Kidney capillary endothelial cell (primary cell): ENCODE measurements at places on chromosomes 7 and 10.

DNA sequence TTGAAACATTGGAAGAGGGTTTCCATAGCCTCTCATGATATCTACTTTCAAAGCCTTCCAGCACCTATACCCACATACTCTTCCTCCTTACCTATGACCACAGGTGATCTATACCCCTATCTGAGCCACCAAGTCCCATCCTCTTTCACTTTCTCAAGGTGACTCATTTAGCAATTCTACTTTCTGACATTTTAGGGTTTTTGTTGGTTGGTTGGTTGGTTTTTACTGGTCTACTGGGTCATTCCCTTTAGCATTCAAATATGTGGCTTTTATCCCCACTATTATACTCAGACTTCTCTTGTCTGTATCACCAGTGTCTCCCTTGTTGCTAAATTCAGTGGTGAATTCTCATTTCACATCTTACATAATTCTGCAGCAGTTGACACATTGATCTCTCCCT lies 130.4 kb upstream of the STEAP4 start:
- no peak for DNase-seq

DNA sequence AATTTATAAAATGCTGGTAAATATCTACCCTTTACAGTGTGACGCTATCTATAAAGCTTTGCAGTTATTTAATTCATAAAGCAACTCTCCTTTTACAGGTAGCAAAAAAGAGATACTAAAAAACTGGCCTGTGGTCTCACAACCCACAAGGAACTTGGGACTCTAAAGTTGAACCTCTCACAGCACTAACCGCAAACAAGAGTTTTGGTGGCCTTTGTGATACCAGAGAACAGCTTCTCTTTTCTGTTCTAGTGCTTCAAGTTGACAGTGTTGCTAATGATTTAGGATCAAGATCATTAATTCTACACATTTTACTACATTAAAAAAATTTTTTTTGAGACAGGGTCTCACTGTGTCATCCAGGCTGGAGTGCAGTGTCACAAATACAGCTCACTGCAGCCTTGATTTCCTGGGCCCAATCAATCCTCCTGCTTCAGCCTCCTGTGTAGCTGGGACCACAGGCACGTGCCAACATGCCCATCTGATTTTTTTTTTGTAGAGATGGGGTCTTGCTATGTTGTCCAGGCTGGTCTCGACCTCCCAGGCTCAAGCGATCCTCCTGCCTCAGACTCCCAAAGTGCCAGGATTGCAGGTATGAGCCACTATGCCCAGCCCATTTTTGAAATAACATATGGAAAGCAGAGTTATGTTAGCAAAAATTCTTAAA lies 56.0 kb upstream of the ST8SIA6 start:
- DNase-seq, result no peak

GRCh38 chr7:6338551-6339274 lies 66.3 kb upstream of the CYTH3 start:
- no peak for DNase-seq

DNA sequence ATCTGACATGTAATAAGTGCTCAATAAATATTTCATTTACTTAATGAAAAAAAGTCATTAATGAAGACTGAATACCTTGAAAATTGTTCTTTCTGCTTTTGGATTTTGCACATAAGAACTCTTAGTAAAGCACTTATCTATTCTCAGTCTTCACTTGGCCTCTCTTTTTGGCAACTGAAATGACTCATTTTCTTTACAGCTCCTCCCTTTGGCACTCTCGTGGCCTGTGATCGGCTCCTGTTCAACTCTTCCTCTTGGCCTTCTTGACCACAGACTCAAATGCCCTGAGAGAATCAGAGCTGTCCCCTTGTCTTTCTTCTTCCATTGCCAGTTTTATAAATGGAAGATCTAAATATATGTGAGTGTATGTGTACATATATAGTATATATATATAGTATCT lies 54.2 kb downstream of the FOXP2 start:
- DNase-seq, result no peak

GRCh38 chr7:664402-664775 lies 62.1 kb upstream of the DNAAF5 start:
- DNase-seq, result no peak

- DNase-seq, result no peak
Observed at GRCh38 chr7:123977081-123977480, 52.0 kb downstream of the SPAM1 start.

DNA sequence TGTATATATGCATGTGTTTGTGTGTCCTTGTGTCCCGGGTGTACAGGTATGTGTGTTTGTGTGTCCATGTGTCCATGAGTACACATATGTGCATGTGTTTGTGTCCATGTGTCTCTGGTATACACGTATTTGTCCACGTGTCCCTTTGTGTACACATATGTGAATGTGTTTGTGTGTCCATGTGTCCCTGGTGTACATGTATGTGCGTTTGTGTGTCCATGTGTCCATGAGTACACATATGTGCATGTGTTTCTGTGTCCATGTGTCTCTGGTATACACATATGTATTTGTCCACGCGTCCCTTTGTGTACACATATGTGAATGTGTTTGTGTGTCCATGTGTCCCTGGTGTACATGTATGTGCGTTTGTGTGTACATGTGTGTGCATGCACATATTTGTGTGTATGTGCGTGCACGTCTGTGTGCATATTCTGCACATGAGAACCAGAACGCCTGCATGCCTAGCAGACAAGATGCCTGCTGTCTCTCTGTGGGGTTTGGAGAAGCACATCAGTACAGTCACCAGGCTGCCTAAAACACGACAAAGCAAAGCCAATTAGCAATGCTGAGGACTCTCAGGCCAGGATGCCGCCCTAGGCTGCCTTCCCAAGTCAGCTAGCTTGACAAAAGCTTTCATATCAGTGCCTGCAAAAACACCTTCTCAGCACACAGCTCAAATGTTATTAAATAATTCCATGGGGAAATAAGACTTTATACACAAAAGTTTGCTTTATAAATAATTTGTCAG lies 327.8 kb downstream of the PTPRN2 start:
- DNase-seq, result no peak

DNA sequence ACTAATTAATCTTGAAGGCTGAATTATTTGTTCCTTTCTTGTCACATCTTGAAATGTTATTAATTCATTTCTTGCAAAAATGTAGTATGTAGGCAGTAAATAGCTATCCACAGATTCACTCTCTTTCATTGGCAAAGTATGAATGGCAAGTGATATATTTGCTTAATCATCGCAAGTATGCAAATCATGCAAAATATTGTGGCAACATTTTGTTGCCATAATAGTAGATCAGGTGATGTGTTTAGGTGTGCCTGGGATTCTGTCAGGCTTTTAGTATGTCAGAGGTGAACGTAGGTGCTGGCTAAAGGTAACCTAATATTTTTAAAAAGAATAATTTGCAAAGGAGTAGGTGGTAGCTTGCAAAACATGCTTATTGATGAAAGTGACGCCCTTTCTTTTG lies 5.9 kb downstream of the MAP3K8 start:
- no peak for DNase-seq

DNA sequence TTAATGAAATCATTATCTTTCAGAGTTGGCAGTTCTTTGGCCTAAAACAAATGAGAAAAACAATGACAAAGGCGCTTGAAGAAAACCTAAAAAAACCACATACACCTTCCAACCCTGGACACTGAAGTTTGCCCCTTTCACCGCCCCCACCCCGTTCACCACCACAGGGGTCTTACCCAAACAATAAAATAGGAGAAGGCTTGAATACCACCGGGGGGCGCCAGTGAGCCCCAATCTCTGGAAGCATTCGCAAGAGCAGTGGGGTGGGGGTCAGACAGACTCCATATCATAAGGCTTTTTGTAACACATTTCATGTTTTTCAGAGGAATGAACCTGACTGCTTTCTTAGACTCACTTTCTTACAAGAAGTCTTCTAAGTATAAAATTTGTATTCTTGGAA lies 163.6 kb downstream of the PIP4K2A start:
- peak; percentile 30 for DNase-seq

GRCh38 chr10:30284865-30285594 lies 64.0 kb downstream of the MTPAP start:
- no peak for DNase-seq

DNA sequence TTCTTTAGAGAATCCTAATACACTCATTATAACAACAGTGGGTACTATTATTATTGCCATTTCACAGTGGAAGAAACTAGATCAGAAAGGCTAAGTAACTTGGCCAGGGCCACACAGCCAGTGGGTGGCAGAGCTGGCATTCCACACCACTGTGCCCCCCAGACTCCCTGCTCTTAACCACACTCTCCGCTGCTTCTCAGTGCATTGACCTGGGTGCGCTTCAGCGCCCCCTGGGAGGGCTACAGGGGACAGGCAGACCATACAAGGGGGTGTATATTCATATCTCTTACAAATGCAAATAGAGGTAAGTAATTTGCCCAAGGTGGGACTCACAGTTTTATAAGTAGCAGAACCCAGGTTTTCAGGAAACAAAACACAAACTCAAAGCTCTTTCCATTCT lies 77.0 kb upstream of the NMT2 start:
- no peak for DNase-seq

DNA sequence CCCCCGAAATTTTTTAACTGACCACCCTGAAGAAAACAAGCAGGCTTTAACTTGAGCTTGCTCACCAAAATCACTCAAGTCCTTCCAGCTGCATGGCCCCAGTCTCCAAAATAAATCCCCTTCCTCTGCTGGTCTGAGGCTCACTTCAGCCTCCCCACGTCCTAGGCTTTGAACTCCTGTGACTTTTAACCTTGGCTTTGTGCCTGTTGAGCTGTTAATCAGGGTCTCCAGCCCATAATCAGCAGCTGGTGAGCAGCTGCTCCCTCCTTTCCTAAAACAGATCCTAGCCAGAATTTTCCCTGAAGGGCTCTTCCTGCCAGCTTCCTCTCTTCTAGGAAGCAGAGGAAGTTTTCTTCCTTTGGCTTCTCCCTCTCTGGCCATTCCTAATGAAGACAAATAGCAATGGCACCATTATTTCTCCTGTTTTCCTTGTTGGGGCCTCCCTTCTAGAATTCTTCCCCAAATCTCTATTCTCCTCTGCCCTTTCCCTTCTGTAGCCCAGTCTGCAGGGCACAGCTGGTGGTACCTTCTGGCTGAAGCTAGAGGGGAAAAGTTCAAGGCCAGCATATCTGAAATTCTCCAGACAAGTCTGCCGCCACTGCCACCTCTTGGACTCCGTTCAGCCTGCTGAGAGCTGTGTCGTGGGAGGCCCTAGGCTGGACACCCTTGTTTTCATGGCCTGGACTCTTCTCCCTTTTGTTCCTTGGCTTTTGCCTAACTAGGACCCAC lies 152.1 kb downstream of the NOC3L start:
- no peak for DNase-seq

DNA sequence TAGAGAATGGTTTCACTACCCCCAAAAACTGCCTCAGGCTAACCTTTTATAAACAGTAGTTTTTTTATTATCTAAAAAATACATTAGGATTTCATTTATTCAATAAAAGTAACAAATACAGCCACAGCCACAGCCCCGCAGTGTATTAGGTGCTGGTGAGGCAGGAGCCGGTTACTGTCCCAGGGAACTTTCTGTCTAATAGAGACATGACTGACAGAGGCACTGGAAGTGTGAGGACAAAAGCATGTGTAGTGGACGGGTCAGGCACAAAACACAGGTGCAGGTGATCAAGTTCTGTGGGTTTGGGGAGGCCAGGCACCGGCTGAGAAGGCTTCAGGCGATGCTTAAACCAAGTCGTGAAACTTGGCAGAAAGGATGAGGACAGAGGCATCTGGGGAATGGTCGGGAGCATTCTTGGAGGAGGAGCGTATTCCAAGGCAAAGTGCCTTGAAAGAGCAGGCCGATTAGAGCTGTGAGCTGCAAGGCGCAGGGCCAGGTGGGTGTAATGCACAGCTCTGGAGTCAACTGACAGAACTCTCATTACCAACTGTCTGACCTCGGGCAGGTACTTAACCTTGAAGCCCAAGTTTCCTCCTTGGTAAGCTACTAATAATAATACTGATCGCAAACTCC lies 138.2 kb downstream of the USP6NL start:
- no peak for DNase-seq

DNA sequence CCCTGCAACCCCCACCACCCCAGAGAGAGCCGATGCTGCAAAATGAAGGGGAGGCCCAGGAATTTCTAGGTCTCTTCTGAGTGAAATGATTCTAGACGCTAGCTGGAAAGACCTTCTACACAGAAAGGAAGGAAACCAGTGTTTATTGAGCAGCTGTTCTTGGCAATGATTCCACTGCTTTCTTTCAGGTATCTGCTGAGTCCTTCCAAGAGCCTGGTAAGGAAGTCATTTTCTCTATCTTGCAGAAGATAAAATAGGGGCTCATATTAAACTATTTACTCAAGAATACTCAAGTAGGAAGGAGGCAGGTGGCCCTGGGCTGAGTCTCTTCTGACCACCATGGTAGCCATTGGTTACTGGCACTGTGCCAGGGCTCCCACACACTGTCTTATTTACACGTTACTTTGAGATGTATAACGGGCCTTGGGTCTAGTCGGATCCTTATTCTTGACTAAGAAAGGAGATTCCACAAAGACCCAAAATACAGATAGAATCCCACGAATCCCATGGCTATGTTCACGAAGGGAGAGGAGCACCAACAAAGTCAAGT lies 112.1 kb downstream of the GALNT11 start:
- no peak for DNase-seq

- DNase-seq, result no peak
Observed at GRCh38 chr10:11325817-11326216, 285.6 kb downstream of the USP6NL start.

DNA sequence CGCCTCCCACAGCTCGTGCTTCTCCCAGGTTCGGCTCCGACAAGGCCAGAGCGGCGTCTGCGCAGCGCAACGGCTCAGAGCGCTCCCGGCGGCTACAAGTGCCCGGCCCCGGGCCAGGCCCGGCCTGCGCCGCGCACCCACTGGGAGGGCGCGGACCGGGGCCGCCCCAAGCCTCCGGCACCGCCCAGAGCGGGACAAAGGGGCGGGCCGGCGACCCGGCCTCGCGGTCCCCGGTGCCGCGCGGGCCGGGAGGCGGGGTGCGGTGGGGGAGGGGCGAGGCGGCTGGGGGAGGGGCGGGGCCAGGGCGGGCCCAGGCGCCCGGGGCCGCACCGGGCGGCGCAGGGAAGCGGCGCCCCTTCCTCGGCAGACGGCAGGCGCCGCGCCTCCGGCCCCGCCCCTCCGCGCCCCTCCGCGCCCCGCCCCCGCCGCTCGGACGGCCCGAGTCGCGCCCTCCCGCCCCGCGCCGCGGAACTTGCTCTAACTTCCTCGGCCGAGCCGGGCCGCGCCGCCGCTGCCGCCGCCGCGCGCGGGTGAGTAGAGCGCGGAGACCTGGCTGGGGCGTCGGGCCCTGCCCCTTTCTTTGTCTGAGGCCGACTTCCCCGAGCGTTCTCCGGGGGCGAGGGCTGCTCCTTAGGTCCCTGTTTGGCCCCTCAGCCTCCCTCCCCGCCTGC lies at the start of gene TSPAN14:
TSS of gene TSPAN14 (plus strand) at position 469 of the 671 bp plus-strand sequence. CDS start 34,924 bp downstream, outside the sequence.
- peak; percentile 74 for DNase-seq
